ENCODE measurements at places on chromosomes 7 and 10. TPM values are rescaled to one million over a fixed set of nuclear protein-coding genes. Genes with fewer than 3 reads are reported as not detected.

CALD1 gene
- 43.2 TPM for total RNA-seq

SEMA3D gene
- total RNA-seq, result not detected

H2BK1 gene
- total RNA-seq, result not detected

AVL9 gene
- 26.5 TPM for total RNA-seq

SFTPA1 gene
- total RNA-seq, result not detected

C1GALT1 gene
- 16.1 TPM for total RNA-seq

KLLN gene
- total RNA-seq, result 0.39 TPM

TWIST1 gene
- total RNA-seq, result 1.9 TPM

ARL4A gene
- 8.6 TPM for total RNA-seq

HUS1 gene
- total RNA-seq, result 33.0 TPM

OR9A2 gene
- total RNA-seq, result not detected

CYP3A5 gene
- total RNA-seq, result 1.8 TPM

SEC31B gene
- 1.7 TPM for total RNA-seq

SAP25 gene
- total RNA-seq, result 0.49 TPM

IGFBP3 gene
- 91.2 TPM for total RNA-seq

RARRES2 gene
- total RNA-seq, result 4.7 TPM

TRIM73 gene
- total RNA-seq, result 0.53 TPM

SPDYE6 gene
- total RNA-seq, result not detected

GHITM gene
- 307 TPM for total RNA-seq

WDR86 gene
- 0.31 TPM for total RNA-seq

GIMAP6 gene
- 13.9 TPM for total RNA-seq

CDHR3 gene
- total RNA-seq, result 0.62 TPM

TRDMT1 gene
- total RNA-seq, result 4.7 TPM

ERVW-1 gene
- 0.10 TPM for total RNA-seq

NAT16 gene
- total RNA-seq, result not detected

TTYH3 gene
- 4.5 TPM for total RNA-seq

NRCAM gene
- 0.31 TPM for total RNA-seq

ZNF783 gene
- total RNA-seq, result 6.9 TPM

NEURL1 gene
- total RNA-seq, result 132 TPM

AKR1D1 gene
- total RNA-seq, result not detected

C7orf33 gene
- total RNA-seq, result not detected

SPDYE5 gene
- not detected for total RNA-seq

PTPRE gene
- 0.97 TPM for total RNA-seq

PARD3 gene
- 70.3 TPM for total RNA-seq

CYP2C19 gene
- not detected for total RNA-seq

PRSS1 gene
- total RNA-seq, result not detected

LRRD1 gene
- total RNA-seq, result not detected

TMEM270 gene
- total RNA-seq, result not detected

CEP55 gene
- 0.41 TPM for total RNA-seq

OGDHL gene
- total RNA-seq, result 0.20 TPM

SPDYE1 gene
- total RNA-seq, result not detected

CALCR gene
- total RNA-seq, result not detected

TAF3 gene
- total RNA-seq, result 10.1 TPM

CDK14 gene
- total RNA-seq, result 8.6 TPM

SP8 gene
- total RNA-seq, result not detected

Data from gastrocnemius medialis (tissue), 4 donors.